NCI-H1694 treated with DMSO at 0.1 percent for 48 hours (cell line): ENCODE measurements at places on chromosomes 1 and 21.

DNA sequence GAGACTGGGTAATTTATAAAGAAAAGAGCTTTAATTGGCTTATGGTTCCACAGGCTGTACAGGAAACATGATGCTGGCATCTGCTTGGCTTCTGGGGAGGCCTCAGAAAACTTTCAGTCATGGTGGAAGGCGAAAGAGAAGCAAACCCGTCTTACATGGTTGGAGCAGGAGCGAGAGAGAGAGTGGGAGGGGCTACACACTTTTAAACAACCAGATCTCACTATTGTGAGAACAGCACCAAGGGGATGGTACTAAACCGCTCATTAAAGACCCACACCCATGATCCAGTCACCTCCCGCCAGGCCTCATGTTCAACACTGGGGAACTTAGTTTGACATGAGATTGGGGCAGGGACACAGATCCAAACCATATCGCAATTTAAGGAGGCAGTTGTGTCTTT lies 69.4 kb downstream of the PKN2 start:
- no peak for DNase-seq

- no peak for DNase-seq
Observed at GRCh38 chr1:38612951-38613350, 246.6 kb downstream of the RRAGC start.

- DNase-seq = no peak
Observed at GRCh38 chr1:236064674-236065508, at the start of gene NID1. NID1 (minus strand) TSS chr1:236065090; CDS start chr1:236065079, 11 bp downstream.

DNA sequence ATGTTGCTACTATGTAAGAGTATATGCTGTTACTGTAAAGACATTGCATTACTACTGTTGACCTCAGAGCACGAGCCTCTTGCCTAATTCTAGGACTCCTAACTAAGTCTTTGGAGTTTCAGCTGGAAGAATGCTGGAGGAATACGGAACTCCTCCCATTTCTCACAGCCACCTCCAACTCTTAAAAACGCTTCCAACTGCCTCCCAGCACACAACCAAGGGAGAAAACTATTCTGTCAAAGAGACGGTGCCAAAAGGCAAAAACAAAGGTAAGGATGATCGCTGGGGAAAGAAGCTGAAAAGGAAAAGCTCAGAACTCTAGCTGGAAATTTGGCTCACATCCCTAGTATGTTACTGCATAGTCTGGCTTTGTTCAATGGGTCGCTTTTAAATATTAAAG lies at the start of gene FMO2:
TSS of gene FMO2 (plus strand) at position 210 of the 400 bp plus-strand sequence. CDS start 414 bp downstream, outside the sequence.
- DNase-seq = no peak

GRCh38 chr21:32812035-32812434 lies 40.5 kb upstream of the PAXBP1 start:
- DNase-seq = no peak

- no peak for DNase-seq
Observed at GRCh38 chr1:222880587-222880986, 65.7 kb downstream of the DISP1 start.

DNA sequence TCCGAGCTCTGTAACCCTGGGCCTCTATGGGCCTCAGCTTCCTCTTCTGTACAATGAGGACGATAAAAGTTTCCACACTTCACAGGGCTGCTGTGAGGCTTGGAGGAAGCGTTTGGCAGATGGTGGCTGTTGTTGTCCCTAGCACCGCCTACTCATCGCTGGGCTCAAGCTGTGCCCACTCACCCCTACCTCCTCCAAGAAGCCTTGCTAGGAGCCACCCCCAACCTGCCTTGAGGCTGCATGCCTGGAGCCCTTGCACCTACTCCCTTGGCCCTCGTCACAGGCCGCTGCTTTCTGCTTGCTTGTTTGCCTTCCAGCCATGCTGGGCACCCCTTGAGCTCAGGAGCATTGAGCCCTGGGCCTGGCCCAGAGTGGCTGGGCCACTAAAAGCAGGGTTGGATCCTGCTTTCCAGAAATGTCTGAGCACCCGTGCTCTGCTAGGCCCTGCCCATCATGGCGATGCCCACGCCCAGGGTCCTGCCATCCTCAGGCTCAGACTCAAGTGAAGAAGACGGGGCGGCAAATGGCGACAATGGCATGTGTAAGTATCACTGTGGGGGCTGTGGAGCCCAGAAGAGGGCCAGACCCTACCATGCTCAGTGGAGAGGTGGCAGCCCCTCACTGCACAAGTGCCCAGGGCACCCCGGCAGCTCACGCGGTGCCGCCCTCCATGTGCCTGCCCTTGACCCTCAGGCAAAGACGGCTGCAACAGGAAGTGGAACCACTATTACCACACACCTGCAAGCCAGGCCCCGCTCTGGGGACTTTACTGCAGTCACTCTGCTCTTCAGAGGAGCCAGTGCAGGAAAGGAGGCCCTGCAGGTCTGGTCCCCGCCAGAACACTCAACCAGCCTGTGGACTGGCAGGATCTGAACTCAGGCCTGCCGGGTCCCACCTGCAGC lies 9.5 kb downstream of the SH3BGRL3 start:
- no peak for DNase-seq

- DNase-seq = no peak
Observed at GRCh38 chr1:172446547-172446946, 2.7 kb upstream of the PIGC start.

GRCh38 chr1:83882906-83883305 lies 116.0 kb downstream of the TTLL7 start:
- peak; percentile 29 for DNase-seq

- no peak for DNase-seq
Observed at GRCh38 chr1:2504225-2504948, 22.0 kb downstream of the PANK4 start.
